Smooth muscle cell of trachea (primary cell): ENCODE measurements at places on chromosomes 7 and 10. TPM values are rescaled to one million over a fixed set of nuclear protein-coding genes. Genes with fewer than 3 reads are reported as not detected.

The PRSS37 gene
- total RNA-seq: not detected in 2 replicates

The CYP2C19 gene
- total RNA-seq: not detected in 2 replicates

The RBM20 gene
- total RNA-seq: not detected in 2 replicates

The AKR1D1 gene
- total RNA-seq: not detected in 2 replicates

The VSTM2A gene
- total RNA-seq: not detected in 2 replicates

The LAMB4 gene
- total RNA-seq: under 0.01 and 0.44 TPM in 2 replicates

The SEMA3D gene
- 2.6 and 2.8 TPM in 2 replicates for total RNA-seq

The HOXA2 gene
- 1.3 and 2.6 TPM in 2 replicates for total RNA-seq

The WIPF3 gene
- total RNA-seq: under 0.01 and 0.15 TPM in 2 replicates

The NUDCD3 gene
- total RNA-seq: 87.0 and 95.8 TPM in 2 replicates

The CCDC3 gene
- total RNA-seq: under 0.01 TPM in 1 of 2 replicates, not detected in the other

The FAM13C gene
- total RNA-seq: 2.5 and 3.3 TPM in 2 replicates

The SP8 gene
- not detected in 2 replicates for total RNA-seq

The TSPAN12 gene
- 0.73 and 1.5 TPM in 2 replicates for total RNA-seq

The TAS2R41 gene
- total RNA-seq: 0.17 TPM in 1 of 2 replicates, not detected in the other

The SFTPA1 gene
- not detected in 2 replicates for total RNA-seq

The RET gene
- total RNA-seq: 1.6 and 1.8 TPM in 2 replicates

The HECW1 gene
- total RNA-seq: 4.9 and 11.9 TPM in 2 replicates

The HK1 gene
- 128 and 135 TPM in 2 replicates for total RNA-seq

The CFAP43 gene
- 0.15 and 0.33 TPM in 2 replicates for total RNA-seq

The CELF2 gene
- total RNA-seq: 21.1 and 42.2 TPM in 2 replicates

The SAMD9L gene
- total RNA-seq: 17.3 and 21.0 TPM in 2 replicates

The GLRX3 gene
- total RNA-seq: 106 and 131 TPM in 2 replicates

The NEURL1 gene
- total RNA-seq: under 0.01 and 0.17 TPM in 2 replicates

The GCK gene
- 1.5 and 2.2 TPM in 2 replicates for total RNA-seq

The ACSM6 gene
- not detected in 2 replicates for total RNA-seq

The STEAP4 gene
- total RNA-seq: 1.2 and 1.7 TPM in 2 replicates

The FGL2 gene
- total RNA-seq: 29.9 and 31.0 TPM in 2 replicates

The GATA3 gene
- total RNA-seq: not detected in 2 replicates

The TMEM178B gene
- under 0.01 TPM in 1 of 2 replicates, not detected in the other for total RNA-seq

The BTBD16 gene
- total RNA-seq: 0.15 TPM in 1 of 2 replicates, not detected in the other
